ENCODE measurements at places on chromosomes 12 and 14. TPM values are rescaled to one million over a fixed set of nuclear protein-coding genes. Genes with fewer than 3 reads are reported as not detected.

The KLRG1 gene
- 0.61 TPM for total RNA-seq

The PTPRO gene
- total RNA-seq: 0.24 TPM

The NTF3 gene
- total RNA-seq: 4.4 TPM

The KLRC2 gene
- not detected for total RNA-seq

The KRT6C gene
- not detected for total RNA-seq

The TDRD9 gene
- 1.3 TPM for total RNA-seq

The RD3L gene
- total RNA-seq: not detected

The SERPINA1 gene
- total RNA-seq: not detected

The ADAM21 gene
- total RNA-seq: not detected

The MGST1 gene
- 58.5 TPM for total RNA-seq

The KRT2 gene
- total RNA-seq: not detected
